Kidney capillary endothelial cell (primary cell): ENCODE measurements at places on chromosomes 5 and 9.

- no peak for DNase-seq
These were observed 364.7 kb downstream of the PRELID2 start for GRCh38 chr5:145470396-145470979.

GRCh38 chr5:173011566-173011965 lies 28.0 kb downstream of the ATP6V0E1 start:
- DNase-seq = no peak

DNA sequence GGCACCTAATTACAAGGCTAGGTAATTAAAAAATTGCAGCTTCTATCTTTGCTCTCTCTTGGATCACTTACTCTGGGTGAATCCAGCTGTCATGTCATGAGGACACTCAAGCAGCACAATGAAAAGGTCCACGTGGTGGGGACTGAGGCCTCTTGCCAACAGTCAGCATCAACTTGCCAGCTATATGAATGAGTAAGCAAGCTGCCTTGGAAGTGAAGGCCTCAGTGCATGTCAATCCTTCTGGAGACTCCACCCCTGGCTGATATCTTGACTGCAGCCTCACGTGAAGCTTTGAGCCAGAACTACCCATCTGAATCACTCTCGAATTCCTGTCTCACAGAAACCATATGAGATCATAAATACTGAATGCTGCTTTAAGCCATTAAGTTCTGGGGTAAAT lies 140.5 kb downstream of the SNX18 start:
- DNase-seq = no peak

- no peak for DNase-seq
These were observed 78.5 kb downstream of the CACNA1B start for GRCh38 chr9:137956039-137956438.

- no peak for DNase-seq
These were observed 60.5 kb downstream of the ROPN1L start for GRCh38 chr5:10502130-10502529.

GRCh38 chr5:121572061-121572460 lies 279.6 kb upstream of the FTMT start:
- DNase-seq = no peak

DNA sequence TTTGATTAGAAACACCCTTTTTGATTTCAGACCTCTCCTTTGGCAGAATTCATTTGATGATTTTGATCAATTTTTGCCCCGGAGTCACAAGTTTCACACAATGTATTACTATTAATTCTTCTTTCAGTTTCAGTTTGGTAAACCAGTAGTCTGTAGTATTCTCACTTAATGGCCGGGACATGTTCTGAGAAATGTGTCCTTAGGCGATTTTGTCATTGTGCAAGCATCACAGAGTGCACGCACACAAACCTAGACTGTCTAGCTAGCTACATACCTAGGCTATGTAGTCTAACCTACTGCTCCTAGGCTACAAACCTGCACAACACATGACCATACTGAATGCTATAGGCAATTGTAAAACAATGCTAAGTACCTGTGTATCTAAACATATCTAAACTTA lies 662.5 kb downstream of the IRX1 start:
- DNase-seq = no peak

- DNase-seq = no peak
These were observed 277.2 kb upstream of the CDH9 start for GRCh38 chr5:27315363-27316270.

DNA sequence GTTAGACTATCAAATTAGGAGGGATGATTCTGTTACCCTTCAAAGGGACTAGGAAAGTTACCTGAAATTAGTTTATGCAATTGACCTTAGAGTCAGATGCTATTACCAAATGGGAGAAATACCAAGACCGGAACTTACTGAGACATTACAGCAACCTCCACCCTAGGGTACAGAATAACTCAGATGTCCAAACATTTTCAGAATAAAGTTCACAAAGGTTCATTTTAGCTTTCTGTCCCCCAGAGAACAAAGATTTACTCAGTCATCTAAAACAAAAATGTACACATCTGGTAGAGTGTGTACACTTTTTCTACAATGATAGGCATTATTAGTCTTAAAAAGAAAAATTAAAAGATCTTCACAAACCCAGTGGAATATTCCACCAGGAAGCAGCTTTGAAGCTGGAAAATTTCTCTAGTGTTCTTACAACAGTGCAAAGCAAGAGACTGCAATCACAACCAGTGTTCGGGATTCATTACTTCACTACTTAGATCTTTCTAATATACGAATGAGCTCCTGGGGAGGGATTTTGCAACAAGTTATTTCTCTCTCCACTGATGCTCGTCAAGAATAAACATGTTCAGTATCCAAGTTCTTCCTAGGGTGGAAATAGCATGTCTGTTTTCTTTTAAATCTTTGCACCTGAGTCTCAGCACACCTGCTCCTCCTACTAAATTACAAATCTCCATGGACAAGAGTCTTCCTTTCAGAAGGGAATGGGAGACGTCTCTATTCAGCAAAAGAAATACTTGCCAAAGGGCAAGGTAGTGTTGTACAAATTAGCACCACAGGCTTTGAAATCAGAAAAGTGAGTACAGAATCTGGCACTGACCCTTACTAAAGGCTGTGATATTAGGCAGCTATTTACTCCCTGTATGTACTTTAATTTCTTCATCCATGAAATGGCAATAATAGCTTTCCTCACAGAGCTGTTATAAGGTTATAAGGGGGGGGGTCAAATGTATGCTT lies 8.8 kb downstream of the ETF1 start:
- no peak for DNase-seq

GRCh38 chr9:87596862-87597261 lies 99.2 kb downstream of the DAPK1 start:
- no peak for DNase-seq

GRCh38 chr9:89928521-89929275 lies 323.9 kb downstream of the GADD45G start:
- no peak for DNase-seq

DNA sequence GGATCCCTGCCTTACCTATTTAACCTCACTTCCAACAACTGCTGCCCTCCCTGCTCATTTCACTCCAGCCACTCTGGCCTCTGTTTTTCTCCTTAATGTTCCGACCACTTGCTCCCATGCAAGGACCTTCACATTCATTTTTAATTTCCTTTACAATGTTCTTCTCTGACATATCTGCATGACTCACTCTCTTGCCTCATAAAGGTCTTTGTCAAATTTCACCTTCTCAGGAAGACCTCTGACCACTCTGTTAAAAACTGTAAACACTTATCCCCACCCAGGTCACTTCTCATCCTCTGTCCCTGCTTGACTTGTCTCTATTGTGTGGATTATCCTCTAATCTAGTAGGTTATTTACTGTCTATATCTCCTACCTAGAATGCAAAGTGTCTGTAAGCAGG lies 751.2 kb downstream of the BRINP1 start:
- DNase-seq = no peak

GRCh38 chr5:141476132-141476911 lies 556 bp downstream of the PCDHGC3 start:
- peak; percentile 57 for DNase-seq
